Activated CD4-positive, alpha-beta T cell treated with anti-CD3 and anti-CD28 coated beads, Interleukin-2, amount 50 U/mL, for 1 hour (primary cell): ENCODE measurements at places on chromosomes 12 and 14.

GRCh38 chr14:71324767-71325272 is 417.6 kb downstream of the PCNX1 start:
- no peak for DNase-seq

- DNase-seq: no peak
Observed at GRCh38 chr12:6229224-6230218, 29.3 kb downstream of the CD9 start.

DNA sequence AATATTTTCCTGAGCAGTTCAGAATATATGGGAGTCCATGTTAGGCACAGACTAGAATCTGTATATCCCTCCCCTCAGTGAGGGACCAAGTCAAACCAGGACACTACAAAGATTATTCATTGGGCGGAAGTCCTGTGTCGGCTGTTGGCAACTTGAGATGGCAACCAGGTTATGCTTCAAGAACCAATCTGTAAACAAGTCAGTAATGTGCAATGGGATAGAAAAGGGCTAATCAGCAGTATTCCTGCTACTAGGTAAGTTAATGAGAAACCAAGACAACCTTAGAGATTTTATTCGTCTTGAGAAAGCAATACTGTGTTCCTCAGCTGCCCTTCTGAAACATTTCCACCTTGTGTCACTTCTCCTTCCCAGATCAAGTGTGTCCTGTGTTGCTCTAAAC is 26.4 kb downstream of the ARG2 start:
- no peak for DNase-seq

DNA sequence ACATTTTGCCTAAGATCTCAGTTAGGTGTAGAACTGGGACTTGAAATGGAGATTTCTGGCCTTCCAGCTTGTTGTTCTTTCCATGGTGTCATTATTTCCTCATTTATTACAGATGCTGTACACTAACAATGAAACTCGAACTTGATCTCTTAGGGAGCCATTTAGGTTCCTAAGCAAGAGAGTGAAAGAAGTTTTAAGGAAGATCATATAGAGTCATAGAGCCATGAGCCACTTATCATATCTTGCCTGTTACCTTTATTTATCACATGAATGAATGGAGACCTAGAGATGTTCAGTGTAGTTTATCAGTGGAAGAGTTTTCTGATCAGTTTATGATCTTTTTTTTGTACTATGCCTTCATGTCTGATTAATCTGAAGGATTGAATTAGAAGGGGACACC is 9.9 kb downstream of the HELB start:
- DNase-seq: no peak

- DNase-seq: no peak
Observed at GRCh38 chr12:86799616-86800015, 543.4 kb upstream of the MGAT4C start.

DNA sequence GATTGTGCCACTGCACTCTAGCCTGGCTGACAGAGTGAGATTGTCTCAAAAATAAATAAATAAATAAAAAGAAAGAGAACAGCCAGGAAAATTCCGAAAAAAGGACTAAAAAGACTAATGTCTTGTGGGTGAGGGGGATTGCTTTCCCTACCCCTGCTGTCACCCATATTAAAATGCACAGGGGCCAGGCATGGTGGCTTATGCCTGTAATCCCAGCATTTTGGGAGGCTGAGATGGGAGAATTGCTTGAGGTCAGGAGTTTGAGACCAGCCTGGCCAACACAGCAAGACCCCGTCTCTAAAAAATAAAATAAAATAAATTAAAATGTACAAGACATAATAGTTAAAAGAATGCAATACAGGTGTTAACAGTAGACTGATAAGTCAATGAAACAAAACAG is 6.1 kb downstream of the DHRS1 start:
- no peak for DNase-seq

DNA sequence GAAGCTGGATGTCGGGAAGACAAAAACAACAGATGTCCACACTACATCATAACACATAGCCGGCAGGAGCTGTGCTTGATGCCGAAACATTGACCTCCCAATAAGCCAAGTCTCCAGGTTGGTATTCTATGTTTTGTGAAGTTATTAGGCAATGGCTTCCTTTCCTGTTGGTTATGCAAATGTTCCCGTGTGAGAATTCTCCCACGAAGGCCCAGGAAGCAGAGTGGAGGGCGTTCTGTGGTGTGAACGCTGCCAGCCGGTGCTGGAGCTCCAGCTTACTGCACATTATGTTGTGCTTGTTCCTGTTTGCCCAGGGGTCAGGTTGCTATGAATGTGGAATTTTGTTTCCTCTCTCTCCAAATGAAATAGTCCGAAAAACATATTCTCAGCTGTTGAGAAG is 156.4 kb upstream of the HMGA2 start:
- no peak for DNase-seq

- DNase-seq: no peak
Observed at GRCh38 chr12:50676756-50677155, 87.1 kb upstream of the ATF1 start.

- DNase-seq: no peak
Observed at GRCh38 chr12:50241178-50241577, 42.1 kb downstream of the LIMA1 start.

- DNase-seq: no peak
Observed at GRCh38 chr12:49871263-49871561, 28.3 kb upstream of the BCDIN3D start.

DNA sequence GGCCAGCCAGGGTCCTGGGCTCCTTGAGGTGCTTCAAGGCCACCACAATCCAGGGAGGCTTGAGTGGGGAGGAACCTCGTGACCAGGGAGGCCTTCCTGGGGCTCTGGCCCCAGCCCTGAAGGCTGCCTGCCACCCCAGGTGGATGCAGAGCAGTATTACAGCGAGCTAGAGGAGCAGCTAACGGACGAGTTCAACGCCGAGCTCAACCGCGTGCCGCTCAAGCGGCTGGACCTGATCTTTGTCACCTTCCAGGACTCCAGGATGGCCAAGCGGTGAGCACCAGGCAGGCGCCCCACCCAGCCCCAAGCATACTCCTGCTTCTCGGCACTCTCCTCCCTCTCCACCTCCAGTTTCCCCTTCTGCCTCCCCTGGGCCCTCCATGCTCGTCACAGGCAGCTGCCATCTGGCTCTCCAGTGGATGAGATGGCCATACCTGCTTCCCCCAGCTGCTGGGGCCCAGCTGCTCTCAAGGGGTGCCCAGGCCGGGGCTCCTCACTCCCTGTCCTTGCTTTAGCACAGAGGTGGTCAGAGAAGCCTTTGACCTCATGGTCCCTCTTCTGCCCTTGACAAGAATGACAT is 30.6 kb downstream of the NGB start:
- no peak for DNase-seq

DNA sequence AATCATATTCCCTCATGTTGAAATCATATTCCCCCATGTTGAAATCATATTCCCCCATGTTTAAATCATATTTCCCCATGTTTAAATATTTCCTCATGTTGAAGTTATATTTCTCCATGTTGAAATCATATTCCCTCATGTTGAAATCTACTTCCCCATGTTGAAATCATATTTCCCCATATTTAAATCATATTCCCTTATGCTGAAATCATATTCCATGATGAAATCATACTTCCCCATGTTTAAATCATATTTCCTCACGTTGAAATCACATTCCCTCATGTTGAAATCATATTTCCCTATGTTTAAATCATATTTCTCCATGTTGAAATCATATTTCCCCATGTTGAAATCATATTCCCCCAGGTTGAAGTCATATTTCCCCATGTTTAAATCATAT is 34.6 kb upstream of the ADGRD1 start:
- DNase-seq: no peak

DNA sequence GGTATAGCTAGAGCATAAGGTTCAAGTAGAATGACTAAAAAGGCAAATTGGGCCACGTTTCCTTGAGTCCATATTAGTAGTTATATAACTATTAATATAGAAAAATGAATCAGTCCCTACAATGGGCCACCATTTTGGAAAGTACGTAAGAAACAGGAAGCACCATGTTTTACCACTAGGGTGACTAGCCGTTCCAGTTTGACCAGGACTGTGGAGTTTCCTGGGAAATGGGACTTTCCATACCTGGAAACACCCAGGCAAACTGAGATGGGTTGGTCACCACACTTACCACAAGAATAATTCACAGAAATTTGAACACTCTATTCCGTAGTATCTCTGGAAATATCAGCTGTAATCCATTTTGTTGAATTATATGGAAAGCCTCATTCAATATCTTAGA is 2.1 kb upstream of the MAGOHB start:
- DNase-seq: no peak

- DNase-seq: peak; percentile 13
Observed at GRCh38 chr14:69716478-69717187, 50.3 kb upstream of the SRSF5 start.

DNA sequence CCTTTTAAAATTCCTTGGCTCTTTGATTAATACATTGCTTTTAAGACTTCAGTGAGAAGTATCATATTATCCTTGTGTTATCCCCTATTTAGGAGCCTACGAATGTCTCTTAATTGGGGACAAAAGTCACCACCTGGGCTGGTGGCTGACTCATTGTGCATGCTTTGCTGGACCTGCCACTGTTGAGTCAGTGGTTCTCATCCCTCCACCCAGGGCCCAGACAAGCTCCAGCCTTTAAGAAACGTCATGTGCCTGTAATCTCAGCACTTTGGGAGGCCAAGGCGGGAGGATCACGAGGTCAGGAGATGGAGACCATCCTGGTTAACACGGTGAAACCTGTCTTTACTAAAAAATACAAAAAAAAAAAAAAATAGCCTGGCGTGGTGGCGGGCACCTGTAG is 57.9 kb downstream of the OTX2 start:
- DNase-seq: no peak

- no peak for DNase-seq
Observed at GRCh38 chr12:117334855-117335587, 26.4 kb downstream of the NOS1 start.

DNA sequence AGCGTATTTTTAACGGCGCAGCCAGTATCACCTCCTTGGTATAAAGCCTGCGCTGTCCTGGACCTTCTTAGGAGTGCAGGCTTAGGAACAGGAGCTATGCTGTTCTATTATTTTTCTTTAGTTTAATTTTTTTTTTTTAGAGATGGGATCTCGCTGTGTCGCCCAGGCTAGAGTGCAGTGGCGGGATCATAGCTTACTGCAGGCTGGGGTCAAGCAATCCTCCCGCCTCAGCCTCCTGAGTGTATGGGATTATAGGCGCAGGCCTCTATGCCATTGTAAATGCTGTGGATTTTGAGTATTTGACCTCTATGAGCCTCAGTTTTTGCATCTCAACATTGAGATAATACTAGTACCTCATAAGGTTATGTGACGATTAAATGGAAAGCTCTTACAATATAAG is 4.1 kb downstream of the OR10AD1 start:
- no peak for DNase-seq

GRCh38 chr14:32449648-32450047 is 120.5 kb downstream of the AKAP6 start:
- DNase-seq: no peak

GRCh38 chr12:59486827-59487226 is 109.0 kb upstream of the SLC16A7 start:
- DNase-seq: no peak

DNA sequence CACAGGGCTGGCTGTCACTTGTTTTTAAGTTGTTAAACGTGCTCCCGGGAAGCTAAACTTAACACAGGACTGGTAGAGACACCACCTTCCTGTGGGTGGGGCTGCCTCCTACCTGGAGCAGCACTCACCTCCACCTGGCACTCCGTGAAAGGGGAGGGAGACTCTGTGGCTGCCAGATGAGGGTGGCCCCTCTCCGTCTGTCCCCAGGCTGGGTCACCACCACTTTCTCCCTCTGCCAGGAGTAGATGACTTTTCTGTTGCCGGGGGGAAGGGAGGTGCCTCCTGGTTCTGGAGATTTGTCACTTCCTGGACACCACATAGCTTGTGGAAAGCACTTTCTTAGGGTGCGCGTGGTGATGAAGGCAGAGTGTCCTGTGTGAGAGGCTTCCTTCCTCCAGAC is 81.3 kb downstream of the WDR20 start:
- no peak for DNase-seq

GRCh38 chr14:69692594-69692993 is 74.3 kb upstream of the SRSF5 start:
- DNase-seq: no peak

DNA sequence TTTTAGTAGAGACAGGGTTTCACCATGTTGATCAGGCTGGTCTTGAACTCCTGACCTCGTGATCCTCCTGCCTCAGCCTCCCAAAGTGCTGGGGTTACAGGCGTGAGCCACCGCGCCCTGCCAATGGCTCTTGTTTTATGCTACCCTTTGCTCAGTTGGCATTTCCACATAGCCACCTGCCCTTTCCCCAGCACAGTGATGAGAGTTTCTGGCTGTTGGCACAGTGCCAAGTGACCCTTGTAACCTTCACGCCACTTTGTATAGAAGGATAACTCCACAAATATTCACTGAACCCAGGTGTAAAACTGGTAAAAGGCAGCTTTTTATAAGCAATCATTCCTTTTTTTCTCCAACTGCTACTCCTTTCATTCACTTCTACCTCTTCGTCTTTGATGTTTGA is 18.5 kb upstream of the CCDC175 start:
- DNase-seq: no peak

DNA sequence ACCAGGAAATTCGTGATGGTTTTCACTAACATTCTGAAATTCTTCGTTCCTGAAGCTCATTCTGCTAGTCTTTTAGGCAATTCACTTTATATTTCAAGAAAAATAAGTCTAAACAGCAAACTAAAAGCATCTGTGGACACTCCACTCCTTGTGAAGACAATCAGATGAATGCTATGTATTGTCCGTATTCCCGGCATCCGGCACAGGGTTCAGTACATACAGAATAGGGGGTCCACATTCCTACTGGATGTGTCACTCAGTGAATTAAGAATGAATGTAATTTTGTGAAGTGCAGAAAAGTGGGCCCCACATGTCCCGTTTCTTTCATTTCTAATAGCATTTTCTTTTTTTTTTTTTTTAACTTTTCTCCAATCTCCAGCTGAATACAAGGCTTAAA is 241.3 kb downstream of the GRIN2B start:
- DNase-seq: no peak

GRCh38 chr14:58353516-58354299 is 42.0 kb upstream of the TOMM20L start:
- no peak for DNase-seq

GRCh38 chr12:124561231-124561630 is 6.2 kb downstream of the NCOR2 start:
- no peak for DNase-seq

DNA sequence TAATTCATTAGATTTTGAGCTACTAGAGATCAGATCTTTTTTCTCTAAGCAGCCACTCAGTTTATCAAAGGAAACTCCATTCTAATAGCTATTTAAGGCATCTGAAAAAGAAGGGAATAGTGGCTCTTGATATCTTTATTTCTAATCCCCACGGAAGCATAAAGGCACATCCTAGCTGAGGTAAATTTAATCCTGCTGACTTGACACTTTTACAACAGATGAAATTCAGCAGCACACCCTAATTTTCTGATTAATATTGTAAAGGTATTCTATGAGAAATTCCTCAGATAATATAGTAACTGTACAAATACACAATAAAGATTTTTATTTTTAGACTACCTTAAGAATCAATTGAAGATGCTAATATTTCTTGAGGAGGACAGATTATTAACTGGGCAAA is 916.4 kb downstream of the TMTC2 start:
- DNase-seq: no peak
